ENCODE measurements at places on chromosomes 1 and 21.

GRCh38 chr21:22395965-22396364 is 1397.8 kb downstream of the NCAM2 start:
- DNase-seq, result no peak

GRCh38 chr1:201955729-201956143 is 433 bp downstream of the TIMM17A start:
- no peak for DNase-seq

DNA sequence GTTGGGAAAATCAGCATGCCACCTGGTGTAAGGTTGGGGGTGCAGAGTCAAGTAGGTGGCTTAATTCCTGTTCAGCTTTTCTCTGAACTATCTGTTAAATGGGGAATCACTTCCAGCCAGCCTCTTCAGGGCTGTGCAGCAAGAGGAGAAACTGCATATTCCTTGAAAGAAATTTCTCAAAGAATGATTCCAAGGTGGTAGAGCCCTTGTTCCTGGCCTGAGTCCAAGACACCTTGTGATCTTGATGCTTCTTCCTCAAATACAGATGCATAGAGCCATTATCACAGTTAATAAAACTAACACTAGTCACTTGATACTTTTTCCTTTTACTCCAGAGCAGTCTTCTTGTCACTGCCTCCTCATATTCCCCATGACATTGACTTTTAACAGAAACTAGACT is 5.2 kb downstream of the TXLNA start:
- no peak for DNase-seq

DNA sequence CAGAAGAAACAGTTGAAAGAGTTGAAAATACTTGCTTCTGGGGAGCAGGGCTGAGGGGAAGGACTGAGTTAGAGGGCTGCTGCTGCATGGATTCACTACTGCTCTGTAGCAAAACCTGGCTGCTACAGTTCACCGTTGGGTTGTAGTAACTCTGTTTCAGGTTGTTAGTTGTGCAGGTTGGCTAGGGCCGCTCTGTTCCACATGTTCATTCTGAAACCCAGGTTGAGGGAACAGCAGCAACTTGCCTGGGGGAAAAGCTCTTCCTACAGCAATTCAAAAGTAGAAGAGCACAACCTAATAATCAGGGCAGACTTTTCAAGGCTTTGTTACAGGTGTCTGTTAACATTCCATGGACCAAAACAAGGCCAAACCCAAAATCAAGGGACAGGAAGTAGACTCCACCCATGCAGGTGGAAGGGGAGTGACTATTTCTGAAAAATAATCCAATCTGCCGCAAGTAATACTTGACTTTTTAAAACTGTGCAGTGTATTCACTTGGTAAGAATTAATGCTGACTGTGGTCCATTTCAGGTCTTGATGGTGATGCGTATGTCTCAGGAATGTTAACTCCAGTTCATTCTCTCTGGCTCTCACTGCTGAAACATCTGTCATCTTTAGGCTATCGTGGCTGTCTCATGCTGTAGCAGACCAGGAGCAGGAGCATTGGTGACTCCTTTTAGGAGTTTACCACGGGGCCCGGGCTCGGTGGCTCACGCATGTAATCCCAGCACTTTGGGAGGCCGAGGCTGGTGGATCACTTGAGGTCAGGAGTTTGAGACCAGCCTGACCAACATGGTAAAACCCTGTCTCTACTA is 5.1 kb upstream of the PARK7 start:
- no peak for DNase-seq

- no peak for DNase-seq
Observed at GRCh38 chr1:17967623-17968255, 139.9 kb upstream of the IGSF21 start.

DNA sequence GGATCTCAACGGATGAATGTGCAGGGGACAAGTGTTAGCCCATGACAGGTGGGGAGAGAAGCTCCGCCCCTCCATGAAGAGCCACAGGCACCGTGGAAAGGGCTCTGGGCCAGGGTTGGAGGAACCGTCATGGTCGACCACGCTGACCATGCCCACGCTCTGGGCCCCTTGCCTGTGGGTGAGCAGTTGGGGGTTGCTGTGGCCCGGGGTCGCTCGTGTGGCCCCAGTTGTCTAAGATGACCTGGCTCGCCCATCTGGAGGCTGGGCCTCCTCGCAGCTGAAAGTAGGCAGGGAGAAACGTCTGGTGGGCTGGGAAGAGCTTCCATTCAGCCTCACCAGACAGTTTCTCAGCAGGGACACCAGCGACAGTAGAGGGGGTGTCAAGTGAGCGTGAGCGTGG is 13.1 kb upstream of the UTS2 start:
- no peak for DNase-seq

- no peak for DNase-seq
Observed at GRCh38 chr1:39696448-39696847, 5.2 kb upstream of the HPCAL4 start.

Measured in NB4 (cell line).